Eye (tissue), 1 donor: ENCODE measurements at places on chromosomes 3 and 15.

DNA sequence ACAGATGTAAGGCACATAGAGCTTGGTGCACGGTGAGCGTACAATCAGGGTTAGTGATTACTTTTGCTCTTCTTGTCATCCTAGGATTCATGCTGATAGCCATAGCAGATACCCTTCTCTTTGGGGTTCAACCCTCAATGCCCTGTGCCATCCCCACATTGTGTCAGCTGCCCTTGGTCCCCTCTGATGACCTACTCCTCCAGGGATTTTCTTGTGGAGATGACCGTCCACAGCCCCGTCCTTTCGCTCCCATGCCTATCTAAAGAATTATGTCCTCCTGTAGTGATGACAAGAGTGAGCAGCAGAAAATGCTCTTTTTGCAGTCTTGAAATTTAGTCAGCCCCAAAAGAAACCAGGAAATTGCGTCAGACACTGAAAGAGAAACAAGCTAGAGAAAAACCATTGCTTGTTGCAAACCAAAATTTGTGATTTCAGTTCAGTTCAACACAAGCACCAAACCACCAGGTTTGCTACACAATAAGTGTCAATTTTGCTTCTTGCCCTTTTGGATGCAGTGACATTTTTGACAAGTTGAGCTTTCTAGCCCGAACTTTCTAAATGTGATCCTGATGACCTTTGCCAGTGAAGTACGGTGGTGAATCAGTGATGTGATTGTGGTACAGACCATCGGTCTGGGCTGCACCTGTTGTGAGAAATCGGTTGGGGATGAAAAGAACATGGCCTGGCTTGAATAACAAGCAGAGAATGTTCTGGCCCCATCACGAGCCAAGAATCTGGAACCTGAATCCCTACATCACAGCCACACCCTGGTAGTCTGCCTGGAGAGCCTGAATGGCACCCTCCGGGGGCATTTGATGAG, 41.3 kb downstream of the CMTM7 start:
- DNase-seq, result no peak

DNA sequence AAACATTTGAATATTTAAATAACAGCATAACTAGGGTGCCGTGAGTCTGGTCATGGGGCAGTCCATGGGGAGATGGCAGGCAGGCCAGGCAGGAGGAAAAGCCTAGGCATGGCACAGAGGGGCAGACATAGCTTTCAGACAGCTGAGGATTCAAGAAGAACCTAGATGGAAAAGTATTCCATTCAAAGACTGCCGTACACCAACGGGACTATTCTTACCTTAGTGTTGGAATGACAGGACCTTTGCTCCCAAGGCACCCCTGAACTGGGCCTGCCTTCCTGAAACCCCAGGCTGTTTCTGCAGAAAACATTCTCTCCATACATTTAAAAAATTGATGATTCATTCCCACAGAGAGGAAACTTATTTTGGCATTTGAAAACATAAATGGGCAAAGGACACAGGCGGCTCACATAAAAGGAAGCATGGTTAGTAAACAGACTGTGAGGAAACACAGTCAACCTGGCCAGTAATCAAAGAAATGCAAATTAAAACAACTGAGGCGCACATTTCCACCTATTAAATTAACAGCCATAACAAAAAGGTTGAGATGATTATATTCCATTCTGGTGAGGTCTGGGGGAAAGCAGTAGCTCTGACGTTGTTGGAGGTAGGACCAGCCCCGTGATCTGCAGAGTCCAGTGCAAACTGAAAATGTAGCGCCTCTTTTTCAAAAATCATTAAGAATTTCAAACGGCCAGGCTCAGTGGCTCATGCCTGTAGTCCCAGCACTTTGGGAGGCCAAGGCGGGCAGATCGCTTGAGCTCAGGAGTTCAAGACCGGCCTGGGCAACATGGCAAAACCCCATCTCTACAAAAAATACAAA, 71.3 kb upstream of the SMAD3 start:
- DNase-seq, result no peak

DNA sequence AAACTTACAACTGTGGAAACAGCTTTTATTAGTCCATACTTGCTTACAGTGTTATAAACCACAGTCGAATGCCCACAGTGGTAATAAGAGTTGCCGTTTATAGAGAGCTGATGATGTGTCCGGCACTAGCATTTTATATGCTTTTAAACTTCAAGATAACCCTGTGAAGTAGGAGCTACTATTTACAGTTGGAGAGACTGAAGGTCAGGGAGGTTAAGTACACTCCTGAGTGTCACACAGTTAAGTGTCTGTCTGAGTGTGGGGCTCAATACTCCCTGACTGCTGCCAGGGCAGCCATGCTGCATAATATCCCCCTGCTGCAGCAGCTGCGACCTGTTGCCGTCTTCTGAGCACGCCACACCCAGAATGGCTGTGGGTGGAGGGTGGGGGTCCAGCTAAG, 89.9 kb upstream of the TNFAIP8L3 start:
- no peak for DNase-seq

DNA sequence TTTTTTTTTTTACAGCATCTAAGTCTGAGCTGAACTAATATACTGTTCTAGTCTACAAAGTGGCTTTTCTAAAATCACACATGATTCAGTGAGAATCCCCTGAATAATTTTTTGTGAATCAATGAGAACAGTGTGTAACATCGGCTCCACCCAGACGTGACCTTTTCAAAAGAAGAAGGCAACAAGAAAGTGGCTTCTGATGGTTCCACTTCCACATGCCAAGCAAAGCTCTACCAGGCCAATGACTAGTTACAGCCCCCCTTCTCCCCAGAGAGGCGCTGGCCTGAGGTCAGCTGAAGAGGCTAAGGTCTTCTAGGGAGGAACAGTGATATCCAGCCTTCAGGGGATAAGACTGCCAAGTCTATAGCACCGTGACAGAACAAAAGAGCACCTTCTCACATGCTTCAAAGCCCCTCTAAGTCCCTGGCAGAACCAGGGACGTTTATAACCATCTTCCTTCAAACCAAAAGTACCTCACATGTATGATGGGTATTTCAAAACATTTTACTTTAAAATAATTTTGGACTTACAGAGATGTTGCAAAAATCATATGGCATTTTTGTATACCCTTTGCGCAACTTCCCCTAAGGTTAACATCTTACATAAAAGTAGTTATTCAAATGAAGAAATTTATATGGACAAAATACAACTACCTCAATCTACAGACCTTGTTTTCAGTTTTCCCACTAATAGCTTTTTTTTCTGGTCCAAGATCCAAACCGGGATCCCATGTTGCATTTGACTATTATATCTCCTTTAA, 177.9 kb downstream of the OSBPL10 start:
- DNase-seq, result no peak

DNA sequence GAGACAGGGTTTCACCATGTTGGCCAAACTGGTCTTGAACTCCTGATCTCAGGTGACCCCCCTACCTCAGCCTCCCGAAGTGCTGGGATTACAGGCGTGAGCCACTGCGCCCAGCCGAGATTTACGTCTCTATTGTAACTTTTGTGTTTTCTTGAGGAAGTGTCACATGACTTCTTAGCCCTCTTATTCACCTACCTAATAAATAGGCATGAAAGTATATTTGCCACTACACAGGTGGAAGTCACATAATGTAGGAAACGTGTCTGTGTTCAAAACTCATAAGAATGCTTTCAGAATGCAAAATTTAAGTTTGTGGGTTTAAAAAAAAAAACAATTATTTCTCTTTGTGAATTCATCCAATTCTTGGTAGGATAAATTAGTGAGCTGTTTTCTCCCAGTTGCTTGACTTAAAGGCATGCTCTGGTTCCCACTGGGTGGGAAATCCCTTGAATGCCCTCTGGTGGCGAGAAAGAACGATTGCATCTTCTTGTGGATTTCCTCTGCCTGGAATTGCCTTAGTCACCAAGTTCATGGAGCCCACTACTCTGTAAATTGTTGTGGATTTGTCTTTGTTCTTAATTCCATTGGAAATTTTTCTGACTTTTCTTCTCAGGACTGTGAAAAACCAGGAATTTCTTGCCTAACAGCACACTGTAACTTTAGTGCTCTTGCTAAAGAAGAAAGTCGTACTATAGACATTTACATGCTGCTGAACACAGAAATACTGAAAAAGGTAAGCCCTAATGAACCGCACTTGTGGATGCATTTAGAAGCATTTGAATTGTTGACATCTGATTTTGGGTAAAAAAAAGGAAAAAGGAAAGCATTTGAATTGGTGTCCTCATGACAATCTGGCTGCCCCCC, 82.2 kb upstream of the CTDSPL start:
- DNase-seq, result peak; percentile 90
